ENCODE measurements at places on chromosomes 3 and 15.

DNA sequence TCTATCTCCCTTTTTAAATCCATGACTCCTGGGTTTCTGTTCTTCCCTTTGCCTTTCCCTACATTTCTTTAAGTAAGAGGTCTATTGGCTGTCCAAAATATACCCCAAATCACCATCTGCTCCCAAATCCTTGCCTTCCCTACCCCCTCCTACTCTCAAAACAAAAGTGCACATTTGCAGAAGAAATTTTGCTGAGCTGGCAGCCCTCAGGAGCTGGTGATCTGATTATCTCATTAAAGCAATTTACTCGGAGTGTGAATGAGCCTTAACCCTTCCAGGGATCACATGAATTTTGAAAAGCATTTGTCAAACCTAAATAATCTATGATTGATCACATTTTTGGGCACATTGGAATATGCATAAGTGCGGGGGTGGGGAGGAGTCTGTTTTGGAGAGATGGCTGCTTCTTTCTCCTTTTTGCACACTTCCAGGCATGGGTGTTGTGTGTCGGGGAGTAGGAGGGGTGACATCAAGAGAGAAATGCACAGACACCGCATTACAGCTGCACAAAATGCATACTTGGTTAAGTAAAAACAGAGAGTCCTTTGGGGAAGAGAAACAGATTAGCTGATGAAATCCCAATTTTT, 892.6 kb downstream of the TUSC7 start:
- no peak for ATAC-seq

GRCh38 chr15:91912336-91912735, 58.8 kb downstream of the SLCO3A1 start:
- no peak for ATAC-seq

- ATAC-seq: no peak
Observed at GRCh38 chr15:38758043-38758442, 193.4 kb upstream of the RASGRP1 start.

GRCh38 chr3:194404365-194405140, 5.5 kb upstream of the GP5 start:
- ATAC-seq: no peak

GRCh38 chr3:62965311-62965710, 90.1 kb upstream of the CADPS start:
- ATAC-seq: no peak

DNA sequence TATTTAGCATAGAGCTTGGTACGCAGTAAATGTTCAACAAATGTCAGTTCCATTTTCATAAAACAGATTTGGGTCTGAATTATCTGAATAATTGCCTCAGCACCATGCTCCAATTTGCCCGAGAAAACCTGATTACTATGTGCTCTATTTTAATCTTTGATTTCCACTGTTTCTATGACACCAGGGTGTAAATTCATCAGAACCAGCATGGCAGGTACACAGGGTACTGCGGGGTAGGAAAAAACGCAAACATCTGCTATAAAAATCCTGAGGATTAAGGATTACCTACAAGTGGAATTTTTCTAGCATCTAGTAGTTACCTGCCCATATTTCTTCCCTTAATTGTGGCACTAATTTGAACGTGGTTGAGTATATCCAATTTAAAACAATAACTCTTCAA, 70.3 kb downstream of the RAD18 start:
- no peak for ATAC-seq

DNA sequence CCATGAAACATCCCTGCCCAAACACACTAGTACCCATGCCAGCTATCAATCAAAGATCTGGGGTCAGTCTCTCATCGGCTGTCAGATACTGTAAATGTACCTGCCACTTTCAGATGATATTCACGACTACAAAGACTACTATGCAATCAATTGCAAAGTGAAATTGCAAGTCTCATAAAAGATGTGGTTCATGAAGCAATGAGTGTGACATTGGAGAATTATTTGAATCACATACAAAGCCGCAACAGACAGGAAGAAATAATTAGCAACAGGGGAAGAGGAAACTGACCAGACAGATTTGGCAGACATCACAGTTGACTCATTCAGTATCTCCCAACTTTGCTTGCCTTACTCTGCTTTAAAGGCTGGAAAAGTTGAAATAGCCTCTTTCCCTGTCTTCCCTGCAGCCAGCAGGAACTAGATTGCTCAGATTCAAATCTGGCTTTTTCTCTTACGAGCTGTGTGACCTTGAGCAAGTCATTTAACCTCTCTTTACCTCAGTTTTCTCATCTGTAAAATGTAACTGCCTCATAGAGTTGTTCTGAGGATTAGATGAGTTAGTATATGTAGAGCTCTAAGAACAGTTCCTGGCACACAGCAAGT, 95.7 kb upstream of the C3orf80 start:
- ATAC-seq: peak; percentile 28

- no peak for ATAC-seq
Observed at GRCh38 chr3:187044867-187045552, 94.3 kb downstream of the RPL39L start.

DNA sequence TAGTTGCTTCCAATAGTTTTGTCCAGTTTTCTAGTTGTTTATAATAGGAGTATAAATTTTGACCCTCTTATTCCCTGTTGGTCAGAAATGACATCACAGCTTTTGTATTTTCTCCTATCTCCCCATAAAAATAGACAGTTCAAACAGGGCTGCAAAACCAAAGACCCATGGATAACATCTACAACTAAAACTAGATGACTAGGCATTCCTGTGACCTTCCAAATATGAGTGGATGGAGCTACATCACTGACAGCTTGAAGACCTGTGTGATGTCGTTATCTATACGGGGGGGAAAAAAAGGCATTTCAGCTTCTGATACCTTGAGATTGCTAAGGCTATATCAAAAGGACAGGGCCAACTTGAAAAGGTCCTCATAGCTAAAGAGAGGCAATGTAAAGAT, 84.6 kb downstream of the REC114 start:
- ATAC-seq: no peak

DNA sequence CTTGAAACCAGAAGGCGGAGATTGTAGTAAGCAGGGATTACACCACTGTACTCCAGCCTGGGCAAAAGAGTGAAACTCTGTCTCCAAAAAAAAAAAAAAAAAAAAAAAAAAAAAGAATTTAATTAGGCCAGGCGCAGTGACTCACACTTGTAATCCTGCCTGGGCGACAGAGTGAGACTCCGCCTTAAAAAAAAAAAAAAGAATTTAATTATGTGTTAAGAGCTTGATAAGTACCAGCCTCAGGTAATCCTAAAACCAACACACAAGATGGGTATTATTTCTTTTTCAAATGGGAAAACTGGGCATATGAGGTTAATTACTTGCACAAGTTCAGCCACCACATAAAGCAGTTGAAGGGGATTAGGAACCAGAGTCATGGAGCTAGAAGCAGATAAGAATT, 49.0 kb downstream of the PBRM1 start:
- no peak for ATAC-seq

- no peak for ATAC-seq
Observed at GRCh38 chr3:13332158-13332557, 88.0 kb downstream of the NUP210 start.

GRCh38 chr3:184345317-184346144, 8.1 kb downstream of the FAM131A start:
- peak; percentile 76 for ATAC-seq

- ATAC-seq: peak; percentile 53
Observed at GRCh38 chr3:141454906-141455602, 31.8 kb upstream of the RASA2 start.
